ENCODE measurements at places on chromosomes 16 and 17. TPM values are rescaled to one million over a fixed set of nuclear protein-coding genes. Genes with fewer than 3 reads are reported as not detected.

DNA sequence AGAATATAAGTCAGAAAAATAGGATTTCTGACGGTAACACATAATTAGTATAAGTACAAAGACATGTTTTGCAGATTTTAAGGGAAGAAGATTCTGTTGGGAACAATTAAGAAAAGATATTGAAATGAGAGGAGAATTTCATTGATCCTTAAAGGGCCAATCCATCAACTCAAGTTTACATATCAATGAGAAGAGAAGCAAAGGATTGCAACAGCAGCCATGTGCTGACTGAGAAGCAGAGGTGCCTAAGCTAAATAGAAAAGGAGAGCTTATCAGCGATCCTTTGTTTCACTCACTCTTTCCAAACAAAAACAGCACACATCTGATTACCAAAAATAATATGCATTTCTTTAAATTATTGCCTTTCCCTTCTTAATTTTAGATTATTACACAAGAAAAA is 94.6 kb downstream of the ITFG1 start:
- DNase-seq: no peak

DNA sequence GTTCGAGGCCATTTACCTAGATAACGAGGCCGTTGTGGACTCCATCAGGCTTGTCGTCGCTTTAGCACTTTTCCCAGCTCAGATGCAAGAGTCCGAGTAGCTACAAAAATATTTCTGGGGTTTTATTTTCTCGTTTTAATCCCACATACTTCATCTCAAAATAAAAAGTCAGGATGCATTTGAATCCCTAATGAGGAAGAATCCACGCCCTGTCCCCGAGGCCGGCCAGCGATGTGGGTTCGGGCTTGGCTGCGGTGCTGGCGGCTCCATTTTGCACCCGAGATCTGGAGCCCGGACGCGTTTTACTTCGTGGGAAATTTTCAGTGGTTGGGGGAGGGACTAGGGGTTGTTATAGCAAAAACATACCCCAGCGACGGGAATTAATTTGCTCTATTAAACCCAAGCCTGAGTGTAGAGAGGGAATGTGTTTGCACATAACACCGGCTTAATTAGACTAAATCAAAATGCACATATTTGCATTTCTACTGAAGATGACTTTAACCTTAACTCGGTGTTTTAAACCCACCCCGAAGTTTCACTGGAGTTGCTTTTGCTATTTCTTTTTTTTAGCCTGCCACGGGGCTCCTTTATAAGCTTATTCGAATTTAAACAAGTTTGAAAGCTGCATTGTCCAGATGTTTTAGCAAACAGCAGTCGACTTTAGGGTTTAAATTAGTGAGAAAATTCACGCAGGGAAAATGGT is 4.8 kb downstream of the IRX5 start:
- no peak for DNase-seq

- peak; percentile 33 for DNase-seq
Observed at GRCh38 chr16:11621920-11622651, 35.4 kb upstream of the LITAF start.

DNA sequence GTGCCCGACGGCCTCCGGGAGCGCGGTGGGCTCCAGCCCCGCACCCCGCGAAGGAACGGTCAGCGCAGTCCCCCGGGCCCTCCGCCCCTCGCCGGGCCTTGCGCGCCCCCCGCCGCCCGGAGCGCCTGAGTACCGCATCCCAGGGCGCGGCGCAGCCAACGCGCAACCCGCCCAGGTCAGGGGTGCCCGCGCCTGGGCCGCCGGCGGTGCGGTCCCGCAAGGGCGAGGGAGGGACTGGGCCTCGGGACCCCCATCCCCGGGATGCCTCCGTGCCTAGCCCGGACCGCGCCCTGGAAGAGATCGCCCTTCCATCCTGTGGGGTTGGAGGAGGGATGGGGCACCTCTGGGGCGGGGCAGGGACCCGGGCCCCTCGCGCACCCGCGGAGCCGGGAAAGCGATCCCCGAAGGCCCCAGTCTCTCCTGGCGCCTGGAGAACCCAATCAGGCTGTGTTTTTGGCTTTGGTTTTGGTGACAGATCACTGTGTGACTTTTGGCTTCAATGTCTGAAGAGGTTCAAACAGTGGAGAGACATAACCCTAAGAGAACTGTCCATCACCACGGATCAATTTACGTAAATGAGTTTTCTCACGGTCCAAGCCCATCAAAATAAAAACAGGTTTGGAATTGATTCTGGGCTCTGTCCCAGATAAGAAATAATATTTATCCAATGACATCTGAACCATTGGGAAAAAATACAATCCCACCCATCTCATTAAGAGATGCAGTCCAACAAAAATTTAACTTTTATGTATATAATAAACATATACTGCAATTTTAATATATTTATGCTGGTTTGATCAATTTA is 17.8 kb downstream of the ENPP7 start:
- DNase-seq: no peak

Gene EVI2B
- polyA plus RNA-seq: 1.8 TPM

Gene KRTAP1-5
- polyA plus RNA-seq: not detected

- no peak for DNase-seq
Observed at GRCh38 chr17:39178536-39178935, 12.6 kb upstream of the ARL5C start.

DNA sequence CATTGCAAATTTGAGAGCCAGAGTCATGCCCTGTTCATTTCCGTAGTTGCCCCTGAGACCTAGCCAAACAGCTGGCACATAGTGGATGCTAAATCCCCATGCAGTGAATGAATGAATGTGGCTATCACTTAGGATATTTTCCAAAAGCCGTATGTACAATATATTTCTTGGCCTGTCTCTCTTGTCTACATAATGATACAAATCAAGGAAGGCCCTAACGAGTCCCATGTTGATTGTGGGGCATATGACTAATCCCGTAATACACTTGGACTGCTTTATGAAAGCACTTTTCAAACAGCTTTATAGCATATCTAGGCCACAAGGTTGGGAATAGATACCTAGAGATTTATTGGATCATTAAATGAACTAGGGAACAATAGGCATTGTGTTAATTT is 478.0 kb downstream of the SLC39A11 start:
- no peak for DNase-seq

GRCh38 chr16:28261942-28262341 is 30.4 kb upstream of the SBK1 start:
- DNase-seq: peak; percentile 44

- DNase-seq: peak; percentile 82
Observed at GRCh38 chr16:85554114-85554888, 58.8 kb upstream of the GSE1 start.

DNA sequence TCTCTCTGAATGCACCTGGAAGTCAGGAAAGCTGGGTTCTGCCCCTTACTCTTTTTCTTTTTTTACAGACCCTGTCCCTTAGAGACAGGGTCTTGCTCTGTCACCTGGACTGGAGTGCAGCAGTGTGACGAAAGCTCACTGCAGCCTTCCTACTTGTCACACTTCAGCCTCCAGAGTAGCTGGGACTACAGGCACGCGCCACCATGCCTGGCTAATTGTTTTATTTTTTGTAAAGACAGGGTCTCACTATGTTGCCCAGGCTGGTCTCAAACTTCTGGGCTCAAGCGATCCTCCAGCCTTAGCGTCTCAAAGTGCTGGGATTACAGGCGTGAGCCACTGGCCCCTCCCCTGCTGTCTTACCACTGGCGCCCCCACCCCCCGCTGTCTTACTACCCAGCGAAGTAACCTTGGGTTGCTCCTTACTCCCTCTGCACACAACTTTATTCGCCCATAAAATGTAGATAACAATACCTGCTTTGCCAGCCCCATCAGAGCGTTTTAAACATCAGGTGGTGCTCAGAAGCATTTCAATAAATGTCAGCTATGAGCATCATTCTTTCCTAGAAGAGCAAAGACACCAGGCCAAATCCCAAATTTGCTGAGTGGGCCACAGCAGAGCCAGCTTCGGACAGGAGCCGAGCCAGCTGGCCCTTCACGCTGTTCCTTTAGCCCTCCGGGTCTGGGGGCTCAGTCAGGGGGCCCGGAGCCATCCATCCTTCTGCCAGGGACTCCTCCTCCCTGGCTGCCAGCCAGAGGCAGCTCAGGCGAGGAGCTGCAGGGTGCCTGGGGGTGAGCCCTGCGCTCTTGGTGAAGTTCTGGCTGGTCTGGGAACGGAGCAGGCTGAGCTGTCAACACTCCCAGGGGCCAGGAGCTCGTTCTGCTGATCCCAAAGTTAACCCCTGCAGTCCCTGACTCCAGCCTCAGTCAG is 24.4 kb downstream of the SRL start:
- peak; percentile 75 for DNase-seq

GRCh38 chr17:56995766-56996165 is 17.8 kb downstream of the SCPEP1 start:
- no peak for DNase-seq

DNA sequence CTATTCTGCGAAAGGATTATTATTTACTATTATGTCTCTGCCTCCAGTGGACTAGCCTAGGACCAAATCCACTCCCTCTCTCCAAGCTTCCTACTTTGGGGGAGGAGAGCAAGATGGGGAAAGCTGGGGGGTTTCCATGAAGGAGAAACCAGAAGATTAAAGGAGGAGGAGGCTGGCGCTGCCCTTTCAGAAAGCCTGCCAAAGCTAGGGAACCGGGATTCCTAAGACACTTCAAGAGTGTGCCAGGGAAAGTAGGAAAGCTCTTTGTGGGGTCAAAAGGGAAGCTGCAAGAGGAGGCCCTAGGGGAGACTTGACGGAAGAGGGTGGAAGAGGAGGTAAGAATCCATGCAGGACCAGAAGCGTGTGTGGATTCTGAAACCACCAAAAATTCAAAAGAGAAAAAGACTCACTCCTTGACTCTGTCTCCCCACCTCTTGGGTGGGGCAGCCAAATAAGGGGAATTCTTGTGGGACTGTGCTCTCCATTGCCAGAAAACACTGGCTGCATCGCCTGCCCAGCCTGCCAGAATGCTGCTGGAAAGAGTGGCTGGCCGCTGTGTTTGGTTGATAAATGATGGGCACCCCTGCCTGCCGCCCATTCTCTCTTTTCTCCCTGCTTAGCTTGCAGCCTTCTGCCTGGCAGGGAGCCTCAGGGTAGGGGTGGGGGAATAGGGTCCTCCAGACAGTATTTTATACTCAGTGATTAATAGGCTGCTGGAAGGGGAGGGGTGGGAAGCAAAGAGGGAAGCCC is 11.8 kb upstream of the KAT7 start:
- DNase-seq: no peak

- DNase-seq: no peak
Observed at GRCh38 chr17:28240688-28241340, 78.2 kb upstream of the TMEM97 start.

Gene PPP1R1B
- polyA plus RNA-seq: 0.80 TPM

DNA sequence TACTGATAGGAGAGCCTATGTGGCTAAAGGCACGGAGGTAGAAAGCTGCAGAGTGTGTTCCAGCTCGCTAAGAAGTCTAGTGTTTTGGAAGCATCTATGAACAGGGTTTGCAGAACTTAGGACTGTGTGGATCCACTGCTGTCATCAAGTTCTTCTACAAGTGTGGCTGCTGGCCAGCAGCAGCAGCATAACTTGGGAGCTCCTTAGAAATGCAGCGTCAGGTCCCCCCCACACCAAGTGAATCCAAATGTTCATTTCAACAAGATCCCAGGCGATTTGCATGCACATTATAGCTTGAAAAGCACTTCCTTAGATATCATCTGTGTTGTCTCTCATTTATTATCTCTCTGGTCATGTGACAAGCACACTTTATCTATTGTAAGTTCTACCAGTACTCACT is 131.9 kb upstream of the SHISA6 start:
- no peak for DNase-seq

- DNase-seq: no peak
Observed at GRCh38 chr17:36943250-36944191, 5.2 kb upstream of the AATF start.

Gene TBC1D3C
- polyA plus RNA-seq: 0.88 TPM

DNA sequence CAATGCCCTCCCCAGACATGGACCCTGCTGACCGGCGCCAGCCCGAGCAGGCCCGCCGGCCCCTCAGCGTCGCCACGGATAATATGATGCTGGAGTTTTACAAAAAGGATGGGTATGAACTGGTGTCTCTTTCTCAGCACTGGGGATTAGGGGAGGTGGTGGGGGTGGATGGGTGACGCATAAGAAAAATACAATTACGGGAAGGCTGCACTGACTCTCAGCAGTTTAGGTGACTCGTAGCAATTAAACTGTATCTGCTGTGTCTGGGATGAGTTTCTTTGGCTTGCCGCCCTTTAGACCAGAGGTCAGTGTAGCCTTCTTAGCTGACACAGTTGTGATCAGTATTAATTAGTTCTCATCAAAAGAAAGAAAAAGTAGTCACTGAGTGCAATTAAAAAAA is 59.0 kb downstream of the ELAC2 start:
- DNase-seq: no peak

DNA sequence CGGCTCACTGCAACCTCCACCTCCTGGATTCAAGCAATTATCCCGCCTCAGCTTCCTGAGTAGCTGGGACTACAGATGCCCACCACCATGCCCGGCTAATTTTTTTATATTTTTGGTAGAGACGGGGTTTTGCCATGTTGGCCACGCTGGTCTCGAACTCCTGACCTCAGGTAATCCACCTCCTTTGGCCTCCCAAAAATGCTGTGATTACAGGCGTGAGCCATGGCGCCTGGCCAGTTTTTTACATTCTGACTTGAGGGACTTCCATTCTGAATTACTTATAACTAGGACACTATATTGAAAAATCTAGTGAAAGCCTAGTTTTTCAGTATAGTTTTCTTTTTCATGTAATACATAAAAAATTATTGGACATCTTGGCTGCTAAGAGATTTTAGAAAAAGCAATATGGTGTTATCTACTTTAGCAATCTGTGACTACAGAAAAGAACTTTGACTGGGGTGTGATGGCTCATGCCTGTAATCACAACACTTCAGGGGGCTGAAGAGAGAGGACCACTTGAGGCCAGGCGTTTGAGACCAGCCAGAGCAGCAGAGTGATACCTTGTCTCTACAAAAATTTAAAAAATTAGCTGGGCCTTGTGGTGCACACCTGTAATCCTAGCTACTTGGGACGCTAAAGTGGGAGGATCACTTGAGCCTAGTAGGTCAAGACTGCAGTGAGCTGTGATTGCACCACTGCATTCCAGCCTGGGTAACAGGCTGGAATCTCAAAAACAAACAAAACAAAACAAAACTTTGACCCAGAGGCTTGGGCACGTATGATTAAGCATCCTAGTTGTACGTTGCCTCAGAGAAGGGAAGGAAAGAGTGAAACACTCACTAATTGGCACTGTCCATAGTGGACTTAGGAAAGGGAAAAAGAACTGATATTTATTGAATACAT is 26.8 kb upstream of the GOSR1 start:
- DNase-seq: no peak

Gene GRAPL
- polyA plus RNA-seq: 0.94 TPM

Gene LRRC37A
- 1.8 TPM for polyA plus RNA-seq

Gene CIBAR2
- polyA plus RNA-seq: not detected

- peak; percentile 58 for DNase-seq
Observed at GRCh38 chr16:10521681-10522274, 58.6 kb downstream of the EMP2 start.

DNA sequence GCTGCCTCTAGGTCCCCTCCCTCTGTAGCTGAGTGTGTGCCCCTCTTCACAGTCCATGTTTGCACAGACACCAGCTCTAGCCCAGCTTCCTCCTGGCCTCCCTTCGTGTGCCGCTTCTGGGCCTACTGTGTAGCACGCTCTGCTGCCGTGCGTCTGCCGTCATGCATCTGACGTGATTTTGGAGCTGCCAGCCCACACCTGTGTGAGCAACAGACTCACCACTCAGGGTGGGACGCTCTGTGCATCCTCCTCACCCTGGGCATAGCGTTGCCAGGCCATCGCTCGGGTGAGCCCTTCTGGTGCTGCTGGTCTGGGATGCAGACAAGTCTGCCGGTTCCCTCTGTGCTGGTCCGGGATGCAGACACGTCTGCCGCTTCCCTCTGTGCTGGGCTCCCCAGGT is 39.4 kb upstream of the ZNF750 start:
- DNase-seq: no peak

- DNase-seq: no peak
Observed at GRCh38 chr16:13606804-13607203, 313.1 kb upstream of the ERCC4 start.
